ENCODE measurements at places on chromosomes 5 and 9. TPM values are rescaled to one million over a fixed set of nuclear protein-coding genes. Genes with fewer than 3 reads are reported as not detected.

ST8SIA4 gene
- total RNA-seq: 0.15 TPM

ZNF454 gene
- 2.8 TPM for total RNA-seq

HEMGN gene
- not detected for total RNA-seq

QRFP gene
- not detected for total RNA-seq

SEC24A gene
- total RNA-seq: 12.3 TPM

DOCK2 gene
- 0.75 TPM for total RNA-seq

SPATA6L gene
- 0.23 TPM for total RNA-seq

SLC36A3 gene
- total RNA-seq: not detected

RNF38 gene
- 7.3 TPM for total RNA-seq

LMAN2 gene
- 415 TPM for total RNA-seq

ORM2 gene
- total RNA-seq: not detected

GZMA gene
- not detected for total RNA-seq

KDM3B gene
- 26.9 TPM for total RNA-seq

LMX1B gene
- not detected for total RNA-seq

CBY3 gene
- not detected for total RNA-seq

TARS1 gene
- total RNA-seq: 316 TPM

SPAG8 gene
- 1.2 TPM for total RNA-seq

DAPK1 gene
- total RNA-seq: 43.5 TPM

RABEPK gene
- 38.7 TPM for total RNA-seq

SPINK4 gene
- not detected for total RNA-seq

HBEGF gene
- 12.0 TPM for total RNA-seq

TNFSF15 gene
- total RNA-seq: under 0.01 TPM

SMC2 gene
- total RNA-seq: 16.9 TPM

TEX48 gene
- not detected for total RNA-seq

CCNJL gene
- total RNA-seq: 1.6 TPM

All from smooth muscle cell of the coronary artery (primary cell).